NCI-H446 (cell line): ENCODE measurements at places on chromosomes 11 and 22.

DNA sequence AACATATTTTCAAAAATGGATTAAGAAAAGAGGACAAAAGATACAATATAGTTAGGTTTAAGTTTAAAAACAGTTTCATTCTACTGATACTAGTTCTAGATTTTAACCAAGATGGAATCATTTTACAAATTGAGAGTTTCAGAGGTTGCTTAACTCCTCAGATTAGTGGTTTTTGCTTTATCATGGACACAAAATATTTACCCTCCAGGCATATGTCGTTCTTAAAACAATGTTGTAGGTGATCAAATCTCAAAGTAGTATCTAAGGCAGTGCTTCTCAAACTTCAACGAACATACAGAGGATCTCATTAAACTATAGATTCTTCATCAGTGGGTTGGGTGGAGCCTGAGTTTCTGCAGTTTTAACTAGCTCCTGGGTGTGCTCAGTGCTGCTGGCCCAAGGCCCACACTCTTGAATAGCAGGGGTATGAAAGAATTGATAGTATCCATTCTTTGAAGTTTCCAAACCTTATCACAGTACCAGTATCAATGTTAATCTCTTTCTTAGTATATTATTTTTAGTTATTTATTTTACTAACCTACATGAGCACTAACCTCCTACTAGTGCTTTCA, 48.0 kb downstream of the YAP1 start:
- DNase-seq = no peak

DNA sequence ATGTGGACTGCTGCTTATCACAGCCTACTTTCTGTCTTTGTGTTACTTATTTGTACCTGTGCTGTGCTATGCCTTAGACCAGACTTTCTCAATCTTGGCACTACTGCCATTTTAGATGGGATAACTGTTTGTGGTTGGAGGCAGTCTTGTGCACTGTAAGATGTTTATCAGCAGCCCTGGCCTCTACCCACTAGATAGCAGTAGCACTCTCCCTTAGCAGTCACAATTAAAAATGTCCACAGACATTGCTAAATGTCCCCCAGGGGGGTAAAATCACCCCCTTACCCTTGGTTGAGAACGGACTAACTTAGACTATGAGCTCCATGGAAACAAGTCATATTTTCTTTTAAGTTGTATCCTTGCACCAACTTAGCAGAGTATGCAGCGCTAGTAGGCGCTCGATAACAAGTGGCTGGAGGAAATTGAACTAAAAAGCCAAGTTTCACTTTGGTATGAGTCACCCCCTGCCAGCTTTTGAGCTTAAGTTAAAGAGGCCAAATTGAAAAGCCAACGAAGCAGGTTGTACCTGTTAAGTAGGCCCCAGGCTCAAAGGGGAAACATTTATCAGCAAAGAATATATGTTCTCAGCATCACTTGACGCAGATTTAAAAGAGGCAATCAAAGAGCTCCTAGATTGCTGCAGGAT, 304.8 kb upstream of the SORL1-AS1 start:
- no peak for DNase-seq

DNA sequence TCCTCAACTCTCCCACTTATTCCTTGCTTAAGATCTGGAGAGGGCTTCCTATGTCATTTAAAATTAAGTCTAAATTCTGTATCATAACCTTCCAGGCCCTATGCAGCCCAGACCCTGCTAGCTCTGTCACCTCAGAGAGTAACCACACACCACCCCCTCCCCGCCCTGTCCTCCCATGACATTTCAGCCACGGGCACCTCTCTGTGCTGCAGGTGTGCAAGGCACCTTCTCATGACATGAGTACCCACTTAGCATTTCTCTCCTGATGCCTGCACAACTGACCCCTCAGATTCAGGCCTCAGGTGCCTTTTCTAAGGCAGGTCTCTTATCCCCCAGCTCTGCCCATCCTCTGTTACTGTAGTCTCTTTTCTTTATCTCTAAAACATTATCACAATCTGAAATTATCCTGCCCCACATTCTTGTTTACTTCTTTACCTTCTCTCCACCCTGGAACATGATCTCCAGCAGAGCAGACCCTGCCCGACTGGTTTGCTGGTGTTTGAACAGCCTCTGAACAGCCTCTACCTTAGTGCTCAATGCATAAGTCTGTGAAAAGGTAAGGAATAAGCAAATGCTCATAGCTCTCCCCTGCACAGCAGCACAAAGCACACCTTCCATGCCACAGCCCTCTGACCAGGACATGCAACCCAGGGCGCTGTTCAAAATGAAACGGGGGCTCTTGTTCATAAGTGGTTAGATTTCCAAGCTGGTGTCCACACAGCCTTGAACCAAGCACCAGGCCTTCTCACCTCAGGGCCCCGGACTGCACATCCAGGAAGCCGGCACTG, 196.1 kb upstream of the B3GAT1 start:
- no peak for DNase-seq

DNA sequence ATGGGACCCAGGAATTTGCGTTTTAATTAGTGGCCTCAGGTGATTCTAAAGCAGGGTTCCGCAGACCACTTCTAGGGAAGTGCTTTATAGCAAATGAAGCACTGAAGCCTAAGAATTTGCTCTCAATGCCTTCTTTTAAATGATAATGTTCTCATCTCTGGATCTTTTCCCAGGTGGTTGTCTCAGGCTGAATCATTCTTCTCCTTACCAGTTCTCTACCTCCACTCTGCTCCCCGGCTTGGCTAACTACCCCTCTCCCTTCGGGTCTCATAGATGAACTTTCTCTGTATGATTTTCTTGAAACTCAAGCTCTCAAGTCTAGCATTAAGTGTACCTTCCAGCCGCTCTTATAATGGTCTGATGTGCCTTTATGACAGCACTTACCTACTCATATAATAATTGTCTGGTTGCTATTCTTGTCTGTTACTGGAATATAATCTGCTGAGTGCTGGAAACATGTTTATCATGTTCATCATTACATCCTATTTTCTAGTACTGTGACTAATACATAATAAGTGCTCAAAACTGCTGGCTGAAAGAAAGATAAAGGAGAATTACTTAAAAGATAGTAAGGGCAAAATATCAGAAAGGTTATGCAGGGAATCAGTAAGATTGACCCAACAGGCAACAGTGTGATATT, 195.9 kb upstream of the SESN3 start:
- DNase-seq = no peak

DNA sequence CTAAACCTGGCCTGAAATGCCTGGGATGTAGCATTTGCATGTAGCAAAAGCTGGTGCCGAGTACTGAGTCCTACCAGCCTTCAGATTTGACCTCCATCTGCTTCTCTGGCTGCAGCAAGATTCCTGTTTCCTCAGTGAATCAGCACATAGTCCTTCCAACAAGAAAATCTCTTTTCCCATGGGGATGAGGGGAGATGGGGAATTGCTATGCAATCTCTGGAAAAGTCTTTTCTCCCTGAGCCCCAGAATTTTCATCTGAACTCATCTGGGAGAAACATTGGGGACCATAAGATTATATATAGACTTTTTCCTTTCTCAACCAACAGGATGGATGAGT, 32.0 kb upstream of the YWHAH start:
- no peak for DNase-seq

GRCh38 chr11:117239295-117239694, 6.8 kb downstream of the RNF214 start:
- DNase-seq = no peak
